GM03348 (cell line): ENCODE measurements at places on chromosomes 2 and 18.

GRCh38 chr18:79533591-79533990 is 137.9 kb downstream of the NFATC1 start:
- DNase-seq: no peak

DNA sequence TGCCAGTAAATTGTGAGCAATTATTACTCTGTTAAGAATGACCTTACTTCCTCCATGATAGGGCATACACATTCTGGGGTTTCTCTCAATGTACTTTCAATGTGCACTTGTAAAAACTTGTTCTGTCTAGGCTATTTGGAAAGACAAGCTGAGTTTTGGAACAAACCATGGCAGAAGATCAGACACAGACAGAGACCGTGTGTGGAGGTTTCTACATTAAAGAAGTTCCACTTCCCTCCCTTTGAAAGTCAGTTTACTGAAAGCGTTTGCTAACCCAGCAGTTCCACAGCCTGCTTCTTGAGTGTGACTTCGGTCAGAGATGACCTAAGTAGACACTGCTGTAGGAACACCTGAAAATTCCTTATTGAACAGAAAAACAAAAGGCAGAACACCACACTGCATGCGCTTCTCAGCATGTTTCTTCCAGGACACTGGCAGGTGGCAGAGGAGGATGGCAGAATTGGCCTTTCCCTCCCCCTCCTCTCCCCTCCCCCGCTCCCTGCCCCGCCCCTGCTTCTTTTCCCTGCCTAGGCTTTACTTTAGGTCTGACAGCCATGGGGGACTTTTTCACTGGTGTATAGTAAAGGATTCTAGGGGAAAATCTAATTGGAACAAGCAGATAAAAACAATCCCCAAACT is 109.8 kb downstream of the NOL10 start:
- no peak for DNase-seq

- DNase-seq: no peak
Observed at GRCh38 chr2:144912206-144912605, 392.3 kb upstream of the ZEB2 start.

GRCh38 chr2:188235364-188235763 is 56.3 kb upstream of the GULP1 start:
- DNase-seq: no peak

DNA sequence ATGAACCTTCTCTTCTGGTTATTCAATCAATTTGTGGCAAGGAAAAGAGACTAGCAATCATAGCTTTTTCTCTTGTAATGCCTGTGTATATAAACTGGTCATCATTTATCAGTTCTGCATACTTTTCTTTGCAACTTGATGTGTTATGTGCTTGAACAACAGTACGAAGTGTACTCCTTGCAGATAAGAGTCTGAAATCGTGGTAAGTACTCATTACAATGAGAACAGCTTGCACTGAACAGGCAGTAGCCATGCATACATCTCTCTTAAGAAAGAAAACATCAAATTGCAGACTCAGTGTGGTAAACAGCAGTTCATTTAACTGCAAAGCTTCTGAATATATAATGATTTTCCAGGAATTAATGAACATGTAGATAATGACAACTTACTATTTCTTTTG is 64.3 kb downstream of the GREB1L start:
- no peak for DNase-seq

- peak; percentile 62 for DNase-seq
Observed at GRCh38 chr18:48711651-48712486, 173.0 kb downstream of the CTIF start.

- DNase-seq: no peak
Observed at GRCh38 chr2:73177645-73178255, 24.6 kb upstream of the NOTO start.

DNA sequence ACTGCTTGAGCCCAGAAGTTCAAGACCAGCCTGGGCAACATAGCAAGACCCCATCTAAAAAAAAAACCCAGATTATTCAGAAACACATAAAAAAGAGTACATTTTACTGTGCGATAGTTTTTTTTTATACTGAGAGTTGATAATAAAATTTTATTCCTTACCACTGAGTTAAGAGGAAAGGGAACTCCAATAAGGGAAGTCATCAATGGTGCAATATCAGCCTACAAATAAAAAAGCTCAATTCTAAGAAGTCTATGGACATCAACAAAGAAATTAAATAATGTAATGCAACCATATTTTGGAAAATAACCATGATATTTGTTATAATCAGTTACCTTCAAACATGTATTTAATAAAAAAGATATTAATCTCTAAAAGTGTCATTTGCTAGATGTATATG is 46.6 kb downstream of the PIGN start:
- no peak for DNase-seq
